Skeletal muscle cell (primary cell): ENCODE measurements at places on chromosomes 16 and 17.
A peak's percentile ranks its signal among the peaks of the same experiment; 100 is the strongest.

GRCh38 chr16:77548766-77549165 lies 113.9 kb upstream of the ADAMTS18 start:
- peak; percentile 10 for DNase-seq

- DNase-seq = no peak
These were observed 142.9 kb upstream of the CACNG3 start for GRCh38 chr16:24113115-24113745.

DNA sequence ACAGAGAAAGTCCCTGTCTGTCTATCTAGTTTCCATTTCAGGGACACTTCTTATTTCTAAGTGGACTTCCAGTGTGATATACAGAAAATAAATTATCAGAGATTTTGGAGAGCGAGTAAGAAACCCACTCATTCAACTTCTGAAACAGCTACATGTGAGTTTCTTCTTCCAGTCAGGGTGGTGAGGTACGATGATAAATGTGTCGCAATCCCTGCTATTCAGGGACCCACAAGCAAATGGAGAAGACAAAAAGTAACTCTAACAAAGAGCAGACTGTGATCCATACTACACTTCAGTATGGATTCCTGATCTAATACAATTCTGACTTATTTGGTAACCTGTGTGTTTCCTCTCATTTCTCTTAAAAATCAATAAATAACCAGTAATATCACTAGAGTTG lies 16.8 kb downstream of the CNTNAP4 start:
- DNase-seq = no peak

DNA sequence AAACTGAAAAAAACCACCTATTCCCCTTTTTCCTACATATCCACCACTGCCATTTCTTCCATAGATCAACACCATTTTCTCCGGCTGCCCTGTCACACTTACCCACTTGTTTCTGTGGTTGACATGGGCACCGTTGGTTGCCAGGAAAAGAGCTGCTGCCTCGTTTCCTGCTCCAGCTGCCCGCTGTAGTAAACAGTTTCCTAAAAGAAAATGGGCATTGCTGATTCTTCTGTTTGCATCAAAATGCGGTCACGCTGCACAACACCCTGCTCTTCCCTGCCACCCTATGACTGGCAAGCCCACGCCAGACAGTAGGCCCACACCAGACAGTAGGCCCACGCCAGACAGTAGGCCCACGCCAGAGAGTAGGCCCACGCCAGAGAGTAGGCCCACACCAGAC lies 46.3 kb downstream of the CYB5D2 start:
- no peak for DNase-seq
